Cardiac septum (tissue), 1 donor: ENCODE measurements at places on chromosomes 3 and 15. TPM values are rescaled to one million over a fixed set of nuclear protein-coding genes. Genes with fewer than 3 reads are reported as not detected.

Gene CSPG5
- total RNA-seq, result 0.32 TPM

Gene SAXO2
- 3.3 TPM for total RNA-seq

Gene GOLGA8G
- not detected for total RNA-seq

Gene SLC9C1
- total RNA-seq, result 3.9 TPM

Gene BFSP2
- not detected for total RNA-seq

Gene BTLA
- 0.35 TPM for total RNA-seq

Gene HDDC3
- 11.8 TPM for total RNA-seq

Gene REC114
- not detected for total RNA-seq

Gene TOP2B
- 108 TPM for total RNA-seq

DNA sequence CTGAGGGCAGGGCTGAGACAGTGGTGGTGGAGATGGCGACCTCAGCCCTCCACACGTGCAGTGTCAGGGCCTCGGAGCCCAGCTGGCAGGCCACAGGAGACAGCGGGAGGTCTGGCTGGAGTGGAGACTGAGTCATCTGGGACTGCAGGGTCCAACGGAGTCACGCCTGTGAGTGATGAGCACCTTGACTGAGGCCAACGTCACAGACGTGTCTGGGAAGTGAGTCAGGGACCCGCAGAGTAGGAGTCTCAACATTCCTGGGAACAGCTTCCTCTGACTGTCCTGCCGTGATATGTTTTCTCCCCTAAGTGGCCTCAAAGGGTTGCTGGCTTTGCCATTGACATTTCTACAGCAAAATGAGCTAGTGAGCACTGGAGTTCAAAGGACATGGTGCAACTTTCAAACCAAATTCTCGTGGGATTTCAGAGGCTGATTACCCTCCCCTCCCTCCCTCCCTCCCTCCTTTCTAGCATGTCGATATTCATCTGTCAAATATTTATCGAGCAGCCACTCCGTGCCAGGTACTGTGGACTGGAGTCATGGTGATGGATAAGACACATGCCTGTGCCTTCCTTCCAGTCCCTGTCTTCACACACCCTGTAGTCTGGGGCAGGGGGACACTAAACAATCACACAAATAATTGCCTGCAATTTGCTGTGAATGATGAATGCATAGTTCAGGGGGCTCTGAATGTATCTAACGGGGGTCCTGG is 53.3 kb upstream of the AMOTL2 start:
- DNase-seq, result no peak

DNA sequence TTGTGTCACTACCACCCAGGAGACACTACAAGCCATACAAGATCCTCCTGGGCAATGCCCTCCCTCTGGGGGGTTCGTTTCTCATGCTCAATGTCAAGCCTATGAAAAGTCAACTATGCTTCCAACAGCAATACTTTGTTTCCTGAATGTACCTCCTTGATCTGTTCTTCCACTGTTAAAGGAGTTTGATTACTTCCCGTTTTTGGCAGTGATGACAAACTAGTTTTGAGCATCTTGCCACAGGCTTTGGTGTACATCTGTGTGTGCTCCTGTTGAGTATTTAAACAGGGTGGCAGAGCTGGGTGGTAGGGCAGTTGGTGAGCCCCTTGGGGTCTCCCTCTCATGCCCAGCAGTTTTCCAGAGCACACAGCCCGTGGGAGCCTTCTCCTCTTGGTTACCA is 81.4 kb downstream of the IL12A start:
- no peak for DNase-seq

- DNase-seq, result no peak
Observed at GRCh38 chr15:47963265-47963664, 157.5 kb upstream of the SLC24A5 start.

DNA sequence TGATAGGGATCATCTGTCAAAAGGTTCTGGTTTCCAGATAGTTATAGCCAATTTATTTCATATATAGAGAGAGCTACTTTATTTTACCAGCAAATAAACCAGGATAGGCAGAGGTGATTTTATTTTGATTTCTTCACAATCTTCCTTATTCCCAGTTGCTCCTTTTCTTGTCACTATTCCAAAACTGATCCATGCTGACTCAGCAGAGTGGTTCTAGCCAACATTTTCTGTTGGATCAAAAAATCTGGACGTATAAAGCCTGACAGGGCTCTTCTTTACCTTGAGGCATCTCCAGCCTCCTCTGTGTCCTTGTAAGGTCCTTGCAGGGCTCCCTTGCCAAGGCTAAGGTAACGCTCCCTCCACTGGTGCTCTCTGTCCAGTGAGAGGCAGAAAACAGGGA is 15.8 kb downstream of the HDC start:
- no peak for DNase-seq

- no peak for DNase-seq
Observed at GRCh38 chr15:69125236-69125635, 35.2 kb upstream of the GLCE start.

GRCh38 chr3:54621184-54621583 is 306.7 kb downstream of the LRTM1 start:
- no peak for DNase-seq

GRCh38 chr3:129004639-129005295 is 3.7 kb downstream of the EFCC1 start:
- no peak for DNase-seq

- no peak for DNase-seq
Observed at GRCh38 chr15:93241696-93242585, 152.9 kb upstream of the RGMA start.

DNA sequence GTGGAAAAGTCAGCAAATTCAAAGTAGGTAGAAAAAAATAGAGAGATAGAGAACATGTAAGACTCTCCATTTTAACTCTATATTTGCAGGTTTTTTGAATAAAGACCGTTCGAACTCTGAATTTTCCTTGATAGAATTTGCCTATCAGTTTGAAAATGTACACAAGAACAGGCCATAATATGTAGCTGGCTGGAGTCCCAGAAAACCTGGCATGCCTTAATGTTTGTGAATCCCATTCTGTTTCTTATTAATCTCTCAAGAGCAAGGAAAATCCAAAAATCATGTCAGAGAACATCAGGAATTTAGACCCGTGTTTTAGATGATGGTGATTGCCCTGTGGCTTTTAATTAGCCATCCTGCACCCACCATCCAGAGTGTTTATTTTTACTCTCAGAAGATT is 7.2 kb upstream of the CFAP161 start:
- DNase-seq, result no peak
